Suppressor macrophage (primary cell): ENCODE measurements at places on chromosomes 7 and 10.

GRCh38 chr7:30140456-30140855, 5.7 kb downstream of the MTURN start:
- DNase-seq, result no peak

GRCh38 chr10:21757185-21757901, 223.3 kb downstream of the MLLT10 start:
- DNase-seq, result no peak

DNA sequence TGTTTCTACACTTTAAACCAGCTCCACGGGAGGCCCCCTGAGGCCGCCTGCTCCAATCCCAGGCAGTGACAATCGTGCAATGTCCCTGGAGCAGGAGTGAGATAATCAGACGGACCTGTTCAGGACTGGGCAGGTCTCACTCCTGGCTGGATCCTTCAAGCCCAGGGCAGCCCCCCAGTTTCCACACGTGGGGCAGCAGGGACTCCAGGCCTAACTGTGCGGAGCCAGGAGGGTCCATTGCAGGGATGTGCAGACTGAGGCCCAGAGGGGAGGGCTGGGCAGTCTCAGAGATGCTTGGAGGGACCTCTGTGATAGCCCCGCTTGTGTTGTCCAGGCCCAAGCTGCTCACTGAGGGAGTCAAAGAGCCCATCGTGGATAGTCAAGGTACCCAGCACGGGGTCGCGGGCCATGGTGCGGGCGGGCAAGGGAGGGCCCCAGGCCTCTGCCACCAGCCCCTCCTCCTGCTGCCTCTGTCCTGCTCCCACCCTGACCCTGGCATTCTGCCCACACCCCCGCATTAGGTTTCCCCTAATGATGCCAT, 110.5 kb upstream of the KCTD7 start:
- no peak for DNase-seq

- DNase-seq, result no peak
Observed at GRCh38 chr10:1920941-1921340, 183.6 kb upstream of the ADARB2 start.

DNA sequence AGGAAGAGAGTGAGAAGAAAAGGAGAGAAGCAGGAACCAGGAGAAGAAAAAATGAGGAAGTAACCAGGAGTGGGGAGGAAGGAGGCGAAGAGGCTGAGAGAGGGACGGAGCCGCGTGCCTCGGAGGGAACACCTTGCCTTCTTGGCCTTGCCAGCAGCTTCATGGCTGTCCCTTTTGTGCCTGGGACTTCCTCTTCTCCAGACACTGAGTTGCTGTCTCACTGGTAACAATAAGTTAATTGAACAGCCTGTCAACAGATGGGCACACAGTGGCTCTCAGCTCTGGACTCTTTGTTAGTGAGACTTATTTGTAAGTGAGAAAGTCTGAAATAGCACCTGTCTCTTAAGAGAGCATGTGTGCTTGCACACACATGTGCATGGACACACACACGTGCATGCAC, 83.2 kb downstream of the GATA3 start:
- peak; percentile 51 for DNase-seq

- DNase-seq, result peak; percentile 55
Observed at GRCh38 chr7:836429-836828, 4.2 kb downstream of the SUN1 start.

DNA sequence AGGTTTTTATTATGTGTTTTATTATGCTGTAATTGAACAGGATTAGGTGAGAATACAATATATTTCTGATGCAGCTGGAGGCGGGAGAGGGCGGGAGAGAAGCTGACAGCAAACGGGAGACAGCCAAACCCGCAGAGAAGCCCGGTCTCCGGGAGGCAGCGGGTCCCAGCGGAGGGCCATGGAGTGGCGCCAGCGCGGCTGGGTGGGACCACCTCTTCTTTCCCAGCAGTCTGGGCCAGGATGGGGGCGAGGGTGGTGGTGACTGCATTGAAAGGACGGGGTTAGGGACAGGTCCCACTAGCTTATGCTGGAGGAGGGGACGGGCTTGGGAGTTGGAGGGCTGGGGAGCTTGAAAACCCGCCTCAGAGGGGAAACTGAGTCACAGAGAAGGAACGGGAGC, 14.5 kb upstream of the KAZALD1 start:
- DNase-seq, result no peak

GRCh38 chr7:132755538-132756483, 179.5 kb upstream of the PLXNA4 start:
- DNase-seq, result no peak

DNA sequence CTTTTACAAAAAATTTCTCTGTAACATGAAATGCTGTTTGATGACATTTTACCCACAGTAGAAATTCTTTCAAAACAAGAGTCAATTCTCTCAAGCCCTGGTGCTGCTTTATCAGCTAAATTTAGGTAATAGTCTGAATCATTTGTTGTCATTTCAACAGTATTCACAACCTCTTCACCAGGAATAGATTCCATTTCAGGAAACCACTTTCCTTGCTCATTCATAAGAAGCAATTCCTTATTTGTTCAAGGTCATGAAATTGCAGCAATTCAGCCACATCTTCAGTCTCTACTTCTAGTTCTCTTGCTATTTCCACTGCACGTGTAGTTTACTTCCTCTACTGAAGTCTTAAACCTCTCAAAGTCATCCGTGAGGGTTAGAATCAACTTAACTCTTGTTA, 14.1 kb downstream of the STAG3 start:
- DNase-seq, result peak; percentile 41

DNA sequence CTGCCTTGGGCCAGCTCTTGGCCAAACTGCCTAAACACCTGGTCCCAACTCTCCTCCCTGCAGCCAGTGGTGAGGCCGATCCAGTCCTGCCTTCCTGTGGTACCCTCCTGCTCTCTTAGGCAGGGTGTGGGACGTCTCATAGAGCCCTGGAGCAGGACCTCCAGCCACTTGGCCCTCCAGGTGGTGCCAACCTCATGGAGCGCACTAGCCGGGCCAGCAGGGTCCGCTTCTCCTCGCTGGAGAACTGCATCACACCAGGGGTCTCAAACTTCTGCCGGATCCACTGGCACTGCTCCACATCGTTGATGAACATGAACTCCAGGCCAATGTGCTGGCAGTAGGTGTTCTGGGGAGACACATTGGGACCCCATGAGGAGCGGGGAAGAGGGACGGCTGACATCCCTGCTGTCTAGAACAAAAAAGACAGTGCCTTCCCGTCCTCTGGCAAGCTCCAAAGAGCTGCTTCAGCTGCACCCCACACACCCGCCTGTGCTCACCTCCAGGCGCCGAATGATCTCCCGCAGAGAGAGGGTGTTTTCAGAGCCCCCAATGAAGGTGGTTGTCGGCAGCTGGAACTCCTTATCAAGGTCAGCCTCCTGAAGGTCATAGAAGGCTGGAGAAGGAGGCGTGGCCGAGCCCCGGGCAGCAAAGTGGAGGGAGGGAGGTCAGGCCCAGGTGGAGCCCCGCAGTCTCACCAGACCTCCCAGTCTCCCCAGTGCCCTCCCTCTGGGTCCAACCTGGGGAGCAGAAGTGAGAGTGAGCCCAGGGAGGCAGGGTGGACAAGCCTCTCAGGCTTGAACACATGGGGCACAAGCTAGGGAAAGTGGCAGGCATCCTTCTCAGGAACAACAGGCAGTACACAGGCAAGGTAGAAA, 10.2 kb downstream of the OGDHL start:
- DNase-seq, result no peak

DNA sequence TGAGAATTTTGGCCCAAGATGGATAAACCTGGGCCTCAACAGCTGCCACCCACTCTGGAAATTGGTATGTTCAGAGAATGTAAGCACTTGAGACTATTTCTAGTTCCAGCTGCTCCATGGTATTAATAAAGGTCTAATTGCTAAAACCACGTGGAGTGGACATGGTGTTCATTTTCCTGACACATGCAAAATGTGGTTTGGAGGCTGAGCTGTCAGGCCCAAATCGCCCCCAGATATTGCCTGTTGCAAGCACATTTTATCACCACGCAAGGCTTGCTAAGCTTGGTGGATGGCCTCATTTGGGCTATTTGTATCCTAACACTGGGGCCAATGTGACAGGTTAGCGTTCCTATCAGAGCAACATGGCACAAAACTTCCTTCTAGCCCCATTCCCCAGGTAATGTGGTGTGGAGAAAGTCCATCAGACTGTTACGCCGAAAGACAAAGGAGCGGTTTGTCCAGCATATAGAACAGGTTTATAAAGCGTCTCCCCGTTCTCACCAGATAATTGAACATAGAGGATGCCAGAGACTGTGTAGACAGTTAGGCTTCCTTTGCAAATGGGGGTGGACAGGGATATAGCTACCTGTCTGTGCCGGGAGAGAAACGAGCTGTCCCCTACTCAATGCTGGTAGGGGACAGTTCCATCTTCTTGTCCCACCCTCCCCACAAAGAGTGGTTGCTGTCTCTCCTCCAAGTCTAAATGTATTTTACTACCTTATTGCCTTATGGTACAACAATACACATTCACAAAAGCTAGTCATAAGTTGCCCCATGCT, 78.0 kb upstream of the ANKRD1 start:
- DNase-seq, result no peak

GRCh38 chr7:99623702-99624447, 7.1 kb downstream of the ZSCAN25 start:
- no peak for DNase-seq

- DNase-seq, result no peak
Observed at GRCh38 chr7:115689941-115690340, 340.6 kb downstream of the TFEC start.

DNA sequence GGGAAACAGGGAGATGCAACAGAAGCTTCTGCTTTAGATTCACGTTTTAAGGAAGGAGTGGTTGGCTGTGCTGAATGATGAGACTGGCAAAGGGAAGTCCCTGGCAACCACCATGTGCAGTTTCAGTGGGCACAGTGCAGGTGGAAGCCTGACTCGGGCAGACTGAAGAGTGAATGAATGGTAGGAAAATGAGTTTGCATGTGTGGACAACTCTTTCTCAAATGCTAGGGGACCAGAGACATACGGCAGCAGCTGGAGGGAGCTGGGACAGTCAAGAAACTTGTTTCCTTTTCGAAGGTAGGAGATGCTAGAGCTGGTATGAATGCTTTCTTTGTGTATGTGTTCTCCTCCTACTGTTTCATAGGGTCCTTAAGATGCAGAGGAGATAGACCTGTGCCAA, 29.0 kb downstream of the PODXL start:
- peak; percentile 36 for DNase-seq

- no peak for DNase-seq
Observed at GRCh38 chr10:12938271-12938670, 63.2 kb downstream of the CCDC3 start.

- peak; percentile 58 for DNase-seq
Observed at GRCh38 chr7:66720561-66720960, 20.0 kb upstream of the RABGEF1 start.

GRCh38 chr7:155422151-155422550, 35.8 kb upstream of the EN2 start:
- no peak for DNase-seq

- no peak for DNase-seq
Observed at GRCh38 chr7:51645255-51645654, 328.6 kb upstream of the COBL start.

DNA sequence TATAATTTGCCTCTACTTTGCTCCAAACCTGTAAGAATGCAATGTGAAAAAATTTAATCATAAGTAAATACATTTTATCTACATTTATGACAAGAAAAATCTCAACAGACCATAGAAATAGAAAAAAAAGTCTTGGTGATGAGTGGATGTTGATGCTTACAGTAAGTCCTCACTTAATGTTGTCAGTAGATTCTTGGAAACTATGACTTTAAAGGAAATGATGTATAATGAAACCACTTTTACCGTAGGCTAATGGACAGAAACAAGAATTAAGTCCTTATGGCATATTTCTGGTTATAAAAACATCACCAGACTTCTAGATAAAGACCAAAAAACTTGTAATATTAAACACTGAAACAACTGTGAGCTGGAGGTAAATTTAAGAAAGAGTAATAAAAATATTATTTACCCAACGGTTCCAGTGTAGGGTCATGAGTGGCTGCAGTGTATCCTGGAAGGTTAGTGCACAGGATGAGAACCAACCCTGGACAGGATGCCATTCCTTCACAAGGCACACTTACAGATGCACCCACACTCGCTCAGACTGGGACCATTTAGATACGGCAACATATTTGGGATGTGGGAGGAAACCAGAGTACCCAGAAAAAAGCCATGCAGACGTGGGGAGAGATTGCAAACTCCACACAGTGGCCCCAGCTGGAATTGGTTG, 76.3 kb downstream of the GLCCI1 start:
- no peak for DNase-seq

DNA sequence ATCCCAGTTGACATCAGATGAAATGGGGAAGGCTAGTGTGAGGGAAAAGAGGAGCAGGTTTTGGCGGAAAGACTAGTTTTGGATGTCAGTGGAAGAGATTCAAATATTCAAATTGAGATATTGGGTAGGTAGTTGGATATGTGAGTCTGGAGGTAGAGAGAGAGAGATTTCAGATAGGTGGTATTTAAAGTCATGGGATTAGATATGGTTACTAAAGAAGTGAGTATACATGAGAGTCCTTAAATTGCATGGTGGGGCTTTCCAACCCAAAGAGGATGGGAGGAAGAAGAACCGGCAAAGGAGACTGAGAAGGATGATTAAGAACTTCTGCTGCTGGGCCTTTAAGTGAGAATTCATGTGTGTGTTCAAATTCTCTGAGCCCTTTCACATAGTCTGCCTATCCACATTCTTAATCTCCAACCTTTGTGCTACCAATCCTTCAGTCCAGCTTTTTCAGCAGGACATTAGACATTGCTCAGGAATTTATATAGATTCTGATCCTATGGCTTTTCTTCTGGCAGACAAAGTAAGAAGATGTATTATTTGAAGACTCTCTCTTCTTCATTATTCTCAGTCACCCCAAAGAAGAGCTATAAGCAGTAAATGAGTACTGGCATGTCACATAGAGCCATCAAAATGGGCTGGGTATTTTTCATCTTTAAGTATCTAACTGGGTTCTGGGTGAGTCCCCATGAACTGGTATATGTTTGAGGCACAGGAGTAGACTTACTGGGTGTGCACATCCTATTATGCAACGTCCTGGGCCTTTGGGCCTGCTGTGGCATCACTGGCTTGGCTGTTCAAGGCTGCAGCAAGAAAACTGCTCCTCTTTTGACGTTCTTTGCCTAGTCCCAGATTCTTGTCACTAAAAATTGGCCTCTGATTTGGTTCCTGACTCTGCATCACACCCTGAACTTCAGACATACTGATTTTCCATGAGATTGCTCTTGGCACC, 33.6 kb downstream of the ST7 start:
- no peak for DNase-seq

GRCh38 chr7:16345979-16346958, 75.1 kb downstream of the CRPPA start:
- DNase-seq, result no peak

DNA sequence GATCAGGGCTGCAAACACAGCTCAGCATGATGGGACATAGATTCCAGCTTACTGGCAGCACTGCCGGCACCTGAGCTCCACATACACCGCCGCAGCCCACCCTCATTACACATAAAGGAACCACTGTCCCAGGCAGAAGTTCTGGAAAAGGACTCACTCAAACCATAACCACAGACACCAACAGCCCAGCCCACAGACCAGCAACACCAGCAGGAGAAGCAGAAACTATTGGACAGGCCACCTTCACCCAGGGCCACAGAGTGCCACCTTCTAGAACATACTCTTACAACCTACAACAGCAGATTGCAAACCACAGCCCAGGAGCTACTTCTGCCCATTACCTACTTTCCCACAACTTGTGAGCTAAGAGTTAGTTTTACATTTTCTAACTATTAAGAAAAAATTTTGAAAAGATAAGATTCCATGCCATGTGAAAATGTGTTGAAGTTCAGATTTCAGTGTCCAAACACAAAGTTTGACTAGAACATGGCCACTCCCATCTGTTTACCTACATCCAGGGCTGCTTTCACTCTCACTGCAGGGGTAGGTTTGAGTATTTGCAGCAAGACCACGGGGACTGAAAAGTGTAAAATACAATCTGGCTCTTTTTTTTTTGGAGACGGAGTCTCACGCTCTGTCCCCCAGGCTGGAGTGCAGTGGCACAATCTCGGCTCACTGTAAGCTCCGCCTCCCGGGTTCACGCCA, 153.0 kb downstream of the TNS3 start:
- DNase-seq, result no peak
